GM19239 (cell line): ENCODE measurements at places on chromosomes 2 and 18.
A peak's percentile ranks its signal among the peaks of the same experiment; 100 is the strongest.

DNA sequence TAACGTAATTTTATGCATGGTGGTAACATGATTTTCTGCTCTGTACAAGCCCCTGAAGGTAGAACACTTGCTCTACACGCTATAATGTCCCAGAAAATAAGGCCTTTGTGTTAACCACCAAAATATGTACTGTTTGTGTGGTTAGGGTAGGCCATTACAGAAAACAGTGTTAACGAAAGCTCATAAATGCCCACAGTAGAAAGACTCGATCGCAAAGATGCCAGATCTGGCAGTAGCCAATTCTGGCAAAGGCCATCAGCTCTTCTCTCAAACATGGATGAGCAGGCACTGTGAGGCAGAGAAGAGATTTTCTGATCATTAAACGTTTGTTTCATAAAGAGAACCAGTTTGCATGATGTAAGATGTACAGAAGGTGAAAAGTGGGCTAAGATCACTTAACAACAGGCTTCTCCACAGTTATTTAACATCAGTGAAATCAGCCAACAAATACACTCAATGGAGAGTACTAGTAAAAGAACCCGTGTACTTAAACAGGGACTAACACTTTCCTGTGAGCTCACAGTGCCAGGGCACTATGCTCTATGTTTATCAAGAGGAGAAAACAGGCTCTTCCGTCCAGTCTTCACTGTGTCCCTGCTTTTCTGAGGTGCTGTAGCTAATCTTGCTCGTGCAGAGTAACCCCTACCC is 80.3 kb downstream of the SPRED2 start:
- no peak for DNase-seq

DNA sequence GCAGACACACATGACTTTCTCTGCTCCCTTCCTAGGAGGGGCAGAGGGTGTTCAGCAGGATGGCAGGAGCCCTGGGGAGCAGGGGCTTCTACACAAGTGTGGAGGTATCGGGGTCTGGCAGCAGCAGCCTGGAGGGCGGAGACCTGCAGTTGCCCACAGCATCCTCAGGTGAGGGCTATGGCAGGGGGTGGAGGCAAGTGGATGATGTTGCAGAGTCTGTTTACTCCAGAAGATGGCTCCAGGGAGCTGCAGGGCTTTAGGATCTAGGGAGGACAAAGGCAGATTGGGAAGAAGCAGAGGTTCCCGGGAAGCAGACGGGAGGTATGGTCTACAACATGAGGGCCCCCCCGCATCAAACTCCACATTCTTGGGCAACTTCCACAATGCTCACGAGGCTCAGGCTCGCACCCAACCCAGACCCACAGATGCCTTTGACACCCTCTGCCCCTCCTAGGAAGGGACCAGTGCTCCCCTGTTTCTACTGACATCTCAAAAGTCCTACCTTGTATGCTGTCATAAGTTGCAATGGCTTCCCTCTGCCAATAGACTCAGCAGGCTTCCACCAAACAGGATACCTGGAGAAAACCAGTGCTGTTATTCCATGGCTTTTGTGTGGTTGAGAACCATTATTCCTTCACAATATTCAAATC is 12.0 kb upstream of the ATP6V1C2 start:
- no peak for DNase-seq

DNA sequence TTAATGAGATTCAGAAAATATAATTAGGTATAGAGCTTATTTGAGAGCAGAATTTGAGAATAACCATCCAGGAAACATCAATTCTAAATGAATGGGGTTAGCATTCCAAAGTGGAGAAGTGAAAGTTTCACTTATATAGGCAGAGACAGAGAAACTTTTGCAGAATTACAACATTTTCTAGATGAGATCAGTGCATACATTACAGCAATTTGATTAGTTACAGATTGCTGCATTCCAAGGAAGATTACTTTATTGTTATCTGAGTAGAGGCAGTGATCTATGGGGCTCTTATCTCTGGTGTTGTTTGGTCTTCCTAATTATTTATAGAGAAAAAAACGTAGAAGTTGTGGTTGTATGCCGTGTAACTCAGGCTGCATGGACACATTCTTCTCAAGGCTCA is 373.8 kb upstream of the SYT4 start:
- no peak for DNase-seq

GRCh38 chr2:108614043-108614545 is 79.8 kb downstream of the LIMS1 start:
- no peak for DNase-seq

- no peak for DNase-seq
Measured at GRCh38 chr2:238430781-238431180, 4.1 kb downstream of the ASB1 start.

DNA sequence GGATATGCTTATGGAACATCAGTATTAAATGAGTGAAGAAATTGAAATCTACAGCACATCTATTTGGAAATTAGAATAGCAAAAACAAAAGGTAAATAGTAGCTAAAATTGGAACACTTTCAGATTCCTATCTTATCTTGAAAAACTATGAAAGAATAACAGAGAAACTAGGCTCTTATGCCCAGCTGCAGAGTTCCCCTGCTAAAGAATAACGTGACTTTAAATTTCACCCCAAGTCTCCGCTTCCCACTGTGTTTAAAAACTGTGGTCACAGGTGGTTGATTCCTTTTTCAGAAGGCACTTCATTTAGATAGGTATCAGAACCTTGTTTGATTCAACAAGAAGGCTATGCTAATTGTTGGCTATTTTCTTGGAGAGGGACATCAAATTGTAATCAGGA is 30.1 kb downstream of the ARHGAP28 start:
- no peak for DNase-seq

GRCh38 chr2:25251071-25251421 is 82.7 kb upstream of the POMC start:
- peak; percentile 53 for DNase-seq

DNA sequence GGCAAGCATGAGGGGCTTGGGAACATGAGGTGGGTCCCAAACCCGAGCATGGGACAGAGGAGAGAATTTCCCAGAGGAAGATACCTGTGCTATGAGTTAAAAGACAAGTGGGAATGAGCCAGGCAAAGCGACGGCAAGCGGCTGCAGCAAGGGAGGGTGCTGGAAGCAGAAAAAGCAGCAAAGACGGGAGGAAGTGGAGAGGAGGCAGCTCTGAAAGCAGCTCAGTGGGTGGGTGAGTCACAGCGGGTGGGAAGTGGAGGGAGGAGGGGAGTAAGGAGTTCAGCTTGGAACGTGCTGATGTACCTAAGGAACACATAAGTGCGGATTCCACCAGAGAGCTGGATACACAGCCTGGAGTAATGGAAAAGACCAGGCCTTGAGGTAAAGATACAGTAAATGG is 41.4 kb downstream of the THUMPD2 start:
- DNase-seq, result no peak

DNA sequence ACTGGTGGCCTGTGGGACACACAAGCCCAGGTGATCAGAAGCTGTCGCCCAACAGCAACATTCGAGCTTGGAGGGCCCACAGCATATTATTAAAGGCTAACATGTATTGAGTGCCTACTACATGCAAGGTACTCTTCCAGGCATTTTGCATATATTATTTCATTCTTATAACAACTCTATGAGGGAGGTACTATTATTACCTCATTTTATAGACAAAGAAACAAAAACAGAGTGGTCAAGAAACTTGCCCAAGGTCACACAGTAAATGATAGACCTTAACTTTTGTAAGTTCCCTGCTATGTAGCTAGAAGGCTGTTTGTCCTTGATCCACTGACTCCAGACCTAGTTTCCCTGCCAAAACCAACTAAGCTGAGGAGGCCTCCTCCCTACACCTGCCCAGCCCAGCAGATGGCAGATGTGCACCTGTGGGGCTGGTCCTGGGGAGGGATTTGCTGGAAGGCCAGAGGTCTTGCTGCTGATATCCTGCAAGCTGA is 35.7 kb downstream of the KANSL3 start:
- DNase-seq, result no peak

DNA sequence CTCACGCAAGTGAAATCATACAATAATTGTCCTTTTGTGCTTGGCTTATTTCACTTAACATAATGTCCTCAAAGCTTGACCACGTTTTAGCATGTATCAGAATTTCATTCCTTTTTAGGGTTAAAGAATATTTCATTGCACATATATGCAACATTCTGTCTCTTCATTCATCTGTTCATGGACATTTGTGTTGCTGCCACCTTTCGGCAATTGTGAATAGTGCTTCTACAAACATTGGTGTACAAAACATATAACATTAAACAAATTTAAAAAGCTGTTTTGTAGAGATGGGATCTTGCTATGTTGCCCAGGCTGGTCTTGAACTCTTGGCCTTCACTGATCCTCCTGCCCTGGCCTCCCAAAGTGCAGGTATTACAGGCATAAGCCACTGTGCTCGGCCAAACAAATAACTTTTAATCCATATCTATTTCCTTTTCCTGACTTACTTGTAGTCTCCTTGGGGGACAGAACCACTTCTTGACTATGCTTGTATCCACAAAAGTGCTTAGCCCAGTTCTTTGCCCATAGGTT is 209.3 kb downstream of the SLC4A3 start:
- DNase-seq, result no peak

GRCh38 chr2:12087175-12087574 is 340.7 kb downstream of the LPIN1 start:
- no peak for DNase-seq

- DNase-seq, result no peak
Measured at GRCh38 chr18:11884396-11885030, 23.6 kb downstream of the MPPE1 start.

DNA sequence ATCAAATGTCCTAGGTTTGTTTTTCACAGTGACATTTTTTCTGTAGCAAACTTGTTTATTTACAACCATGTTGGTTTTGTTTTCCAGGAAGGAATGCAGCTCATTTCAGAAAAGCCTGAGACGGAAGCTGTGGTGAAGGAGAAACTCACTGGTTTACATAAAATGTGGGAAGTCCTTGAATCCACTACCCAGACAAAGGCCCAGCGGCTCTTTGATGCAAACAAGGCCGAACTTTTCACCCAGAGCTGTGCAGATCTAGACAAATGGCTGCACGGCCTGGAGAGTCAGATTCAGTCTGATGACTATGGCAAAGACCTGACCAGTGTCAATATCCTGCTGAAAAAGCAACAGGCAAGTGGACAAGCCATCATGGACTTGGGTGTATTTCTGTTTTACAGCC is 79.2 kb upstream of the EML6 start:
- no peak for DNase-seq

DNA sequence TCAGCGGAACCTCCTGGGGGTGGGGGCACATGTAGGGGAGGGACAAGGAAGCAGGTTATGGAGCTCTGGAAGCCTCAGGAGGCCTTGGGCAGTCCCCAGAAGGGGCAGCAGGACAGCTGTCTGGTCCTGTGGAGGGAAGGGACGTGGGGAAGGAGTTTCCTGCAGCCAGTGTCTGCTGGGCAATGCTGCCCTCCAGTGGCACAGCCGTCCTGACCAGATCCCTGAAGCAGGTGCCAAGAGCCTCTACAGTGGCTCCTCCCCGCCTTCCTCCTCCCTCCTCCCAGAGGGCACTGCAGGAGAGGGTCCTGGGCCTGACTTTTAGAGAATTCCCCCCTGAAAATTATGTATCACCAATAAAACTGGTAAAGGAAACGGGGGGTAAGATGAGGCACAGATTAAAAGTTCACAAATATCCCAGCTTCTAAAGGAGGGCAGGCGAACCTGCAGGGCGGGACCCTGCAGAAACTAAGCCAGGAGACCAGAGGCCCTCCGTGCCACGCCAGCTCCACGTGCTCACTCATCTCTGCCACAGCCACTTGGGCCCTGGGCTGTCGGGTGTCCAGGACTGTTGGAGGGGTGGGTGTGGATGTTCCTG is 258.5 kb downstream of the TWIST2 start:
- DNase-seq, result peak; percentile 36

DNA sequence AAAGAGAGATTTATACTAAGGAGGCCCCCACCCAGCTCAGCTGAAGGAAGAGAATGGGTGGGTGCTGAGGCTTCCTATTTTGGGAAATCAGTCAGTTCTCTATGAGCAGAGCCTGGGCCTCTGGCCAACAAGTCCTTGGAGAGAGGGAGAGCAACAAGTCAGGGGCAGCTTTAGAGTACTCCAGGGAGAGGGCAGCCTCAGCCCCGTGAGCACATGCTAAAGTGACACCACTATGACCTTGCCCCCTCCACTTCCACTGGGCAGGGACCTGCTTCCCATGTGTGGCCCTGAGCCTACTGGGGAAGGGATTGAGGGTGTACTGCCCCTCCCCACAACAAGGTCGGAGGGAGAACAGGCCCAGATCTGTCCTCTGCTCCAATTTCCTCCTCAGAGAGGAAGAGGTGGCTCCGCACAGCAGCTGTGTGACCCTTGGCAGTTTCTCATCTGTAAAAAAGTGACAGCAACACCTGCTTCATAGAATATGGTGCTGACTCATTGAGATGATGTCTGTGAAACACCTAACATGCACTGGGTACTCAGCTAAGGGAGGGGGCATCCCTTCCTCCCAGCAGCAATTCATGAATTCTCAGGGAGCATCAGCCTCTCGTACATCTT is 72.9 kb downstream of the CLHC1 start:
- no peak for DNase-seq

DNA sequence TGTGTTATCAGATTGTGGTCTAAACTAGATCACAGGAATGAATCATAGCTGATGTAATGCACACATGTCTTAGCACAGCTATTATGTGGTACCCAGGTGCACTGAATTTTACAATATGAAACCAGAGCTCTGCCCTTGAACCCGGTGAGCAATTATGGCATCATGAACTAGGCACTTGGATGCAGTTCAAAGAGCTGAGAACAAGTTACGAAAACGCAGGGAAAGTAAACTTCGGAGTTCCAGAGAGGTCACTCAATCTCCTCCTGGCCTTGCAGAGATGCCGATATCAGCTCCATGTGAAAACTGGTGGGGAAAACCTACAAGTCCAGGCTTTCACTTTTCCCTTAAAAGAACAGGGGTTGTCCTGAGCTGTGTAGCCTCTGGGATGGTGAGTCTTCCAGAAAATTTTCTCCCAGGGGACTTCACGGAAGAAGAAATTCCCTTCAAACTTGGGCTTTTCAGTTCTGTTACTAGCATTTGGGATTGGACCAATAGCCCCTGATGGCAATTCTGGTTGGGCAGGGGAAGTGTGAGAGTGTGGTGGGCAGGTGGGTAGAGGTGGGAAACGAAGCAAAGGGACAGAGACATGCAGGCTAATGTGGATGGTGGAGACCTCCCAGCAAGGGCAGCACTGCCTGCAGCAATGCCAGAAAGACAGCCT is 71.1 kb upstream of the SH3BP4 start:
- no peak for DNase-seq

- no peak for DNase-seq
Measured at GRCh38 chr2:72081451-72081850, 66.2 kb downstream of the CYP26B1 start.

DNA sequence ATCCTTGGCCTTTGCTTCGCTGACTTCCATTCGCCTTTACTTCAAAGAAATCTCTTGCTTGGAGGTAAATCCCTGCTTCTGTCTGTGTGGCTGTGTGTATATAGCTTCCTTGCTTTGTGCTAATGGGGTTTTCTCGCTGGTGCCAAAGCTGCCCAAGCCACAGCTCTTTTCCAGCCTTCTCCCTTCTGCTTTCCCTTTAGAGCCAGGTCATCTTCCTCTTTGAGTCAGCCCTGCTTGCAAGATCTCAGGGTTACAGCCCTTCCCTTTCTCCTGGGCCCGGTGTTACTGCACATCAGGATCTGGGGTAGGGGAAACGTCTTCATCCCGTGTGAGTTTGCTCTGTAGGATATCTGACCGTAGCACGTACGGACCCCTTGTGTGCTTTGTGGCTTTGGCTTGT is 19.1 kb downstream of the EIF4E2 start:
- DNase-seq, result no peak

- no peak for DNase-seq
Measured at GRCh38 chr18:39806525-39806924, 2148.5 kb upstream of the PIK3C3 start.

GRCh38 chr2:41414486-41415230 is 633.2 kb upstream of the PKDCC start:
- DNase-seq, result peak; percentile 1
